Lower leg skin (tissue), 4 donors: ENCODE measurements at places on chromosomes 5 and 9. TPM values are rescaled to one million over a fixed set of nuclear protein-coding genes. Genes with fewer than 3 reads are reported as not detected.

The TLX3 gene
- not detected for total RNA-seq

The KDM3B gene
- total RNA-seq: 69.0 TPM

The SOX30 gene
- not detected for total RNA-seq

The SPINK5 gene
- total RNA-seq: 416 TPM

The CCNJL gene
- 0.34 TPM for total RNA-seq

The LHFPL2 gene
- 7.3 TPM for total RNA-seq

The SPATA31A3 gene
- not detected for total RNA-seq

The C6 gene
- 1.4 TPM for total RNA-seq

The VDAC1 gene
- total RNA-seq: 159 TPM

The OSMR gene
- 28.1 TPM for total RNA-seq

The LMBRD2 gene
- total RNA-seq: 8.1 TPM

The PCDHA12 gene
- 0.39 TPM for total RNA-seq

The ORM1 gene
- not detected for total RNA-seq

The DYNC2I2 gene
- total RNA-seq: 46.8 TPM

The OR1Q1 gene
- not detected for total RNA-seq

The HACD4 gene
- total RNA-seq: 3.8 TPM

The PCDHA4 gene
- not detected for total RNA-seq

The PROB1 gene
- total RNA-seq: 0.32 TPM

The GRM6 gene
- not detected for total RNA-seq

The SLC34A1 gene
- 0.12 TPM for total RNA-seq

The IFNA13 gene
- total RNA-seq: not detected

The TRIM36 gene
- total RNA-seq: 1.4 TPM

The SLC1A1 gene
- 2.2 TPM for total RNA-seq

The PRR16 gene
- 2.8 TPM for total RNA-seq

The CCDC171 gene
- total RNA-seq: 3.4 TPM

The LCN1 gene
- not detected for total RNA-seq

The INSL6 gene
- total RNA-seq: not detected

The PDLIM4 gene
- 191 TPM for total RNA-seq

The PRLR gene
- total RNA-seq: 6.1 TPM

The HABP4 gene
- 9.4 TPM for total RNA-seq

The ANKDD1B gene
- total RNA-seq: 0.21 TPM

The MAMDC4 gene
- total RNA-seq: 1.4 TPM

The DDX31 gene
- total RNA-seq: 18.0 TPM

The BHMT2 gene
- 0.42 TPM for total RNA-seq

The IRX1 gene
- total RNA-seq: 18.8 TPM

The TSLP gene
- 0.49 TPM for total RNA-seq

The DPYSL3 gene
- 13.0 TPM for total RNA-seq

The NKD2 gene
- 2.7 TPM for total RNA-seq

The RASEF gene
- 3.1 TPM for total RNA-seq

The IL31RA gene
- total RNA-seq: 0.30 TPM

The CDHR2 gene
- 0.19 TPM for total RNA-seq

The TMEFF1 gene
- not detected for total RNA-seq

The CA9 gene
- total RNA-seq: 5.2 TPM

The FLT4 gene
- 4.9 TPM for total RNA-seq

The ASPN gene
- 7.3 TPM for total RNA-seq

The KIF27 gene
- total RNA-seq: 3.4 TPM

The TMC1 gene
- not detected for total RNA-seq
